ENCODE measurements at places on chromosomes 6 and 20.

- no peak for DNase-seq
Measured at GRCh38 chr6:54291146-54291545, 17.1 kb upstream of the TINAG start.

GRCh38 chr6:137801352-137802114 is 65.5 kb upstream of the TNFAIP3 start:
- no peak for DNase-seq

DNA sequence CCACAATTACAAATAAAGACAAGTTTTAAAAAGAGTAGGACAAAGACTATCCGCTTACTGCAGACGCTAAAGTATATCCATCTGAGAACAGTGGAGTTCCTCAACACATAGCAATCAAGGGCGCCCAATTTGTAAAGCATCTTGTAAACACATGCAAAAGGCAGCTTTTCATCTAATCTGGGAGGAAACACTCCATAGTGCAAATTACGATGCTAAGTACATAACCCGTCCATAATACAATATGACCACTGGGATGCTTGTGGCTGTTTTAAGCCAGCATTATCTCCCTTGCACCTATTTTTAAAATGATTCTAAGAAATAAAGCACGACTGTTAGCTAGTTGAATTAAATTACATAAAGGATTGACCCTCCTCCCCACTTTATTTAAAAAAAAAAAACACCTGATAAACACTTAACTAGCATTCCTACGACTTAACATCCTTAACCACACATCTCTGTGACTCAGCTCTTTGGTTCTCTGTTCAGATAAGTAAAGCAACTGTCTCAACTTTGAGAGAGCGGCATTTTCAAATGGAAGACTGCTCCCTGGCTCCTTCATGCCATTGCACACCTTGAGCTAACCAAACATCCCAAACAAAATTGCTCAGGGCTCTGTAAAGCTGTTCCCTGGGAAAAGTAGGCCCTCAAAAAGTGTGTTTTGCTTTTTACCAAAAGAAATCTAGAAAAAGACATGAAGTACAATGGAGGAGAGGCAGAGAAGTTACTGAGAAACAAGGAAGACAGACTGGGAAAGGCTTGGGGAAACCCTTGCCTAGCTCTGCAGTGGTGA is 14.2 kb downstream of the SLC22A23 start:
- no peak for DNase-seq

DNA sequence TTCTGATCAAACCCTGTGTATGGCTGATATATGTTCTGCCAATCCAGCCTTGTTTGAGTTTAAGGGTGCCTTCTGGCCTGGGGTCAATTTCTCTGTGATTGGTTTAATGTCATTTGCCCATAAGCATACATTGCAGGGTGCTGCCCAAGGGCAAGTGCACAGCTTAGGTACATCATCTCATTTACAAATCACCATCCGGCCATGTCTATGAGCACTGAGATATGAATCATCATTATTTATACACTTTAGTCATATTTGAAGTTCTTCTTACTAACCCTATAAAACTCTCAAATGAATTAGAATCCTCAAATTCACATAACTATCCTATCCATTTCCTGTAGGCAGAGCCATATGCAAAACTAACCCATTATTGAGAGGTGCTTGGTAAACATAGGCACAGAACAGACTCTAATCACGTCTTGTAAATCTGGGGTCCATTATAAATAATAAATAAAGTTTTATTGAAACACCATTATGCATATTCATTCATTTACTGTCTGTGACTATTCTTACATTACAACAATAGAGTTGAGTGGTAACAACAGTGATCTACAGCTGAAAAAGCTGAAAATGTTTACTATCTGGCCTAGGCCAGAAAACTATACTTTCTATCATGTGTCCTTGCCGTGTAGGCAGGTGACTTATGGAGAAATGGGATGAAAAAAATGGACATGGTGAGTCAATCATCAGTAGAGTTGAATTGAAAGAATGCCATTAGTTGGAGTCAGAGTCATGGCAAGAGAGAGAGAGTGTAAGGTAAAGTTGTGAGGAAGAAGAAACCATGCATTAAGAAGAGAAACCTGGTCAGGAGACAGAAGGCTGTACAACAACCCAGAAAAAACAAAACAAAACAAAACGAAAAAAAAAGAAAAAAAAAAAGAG is 25.0 kb downstream of the KCNQ5 start:
- no peak for DNase-seq

- DNase-seq: no peak
Measured at GRCh38 chr6:26363882-26364701, 906 bp upstream of the BTN3A2 start.

DNA sequence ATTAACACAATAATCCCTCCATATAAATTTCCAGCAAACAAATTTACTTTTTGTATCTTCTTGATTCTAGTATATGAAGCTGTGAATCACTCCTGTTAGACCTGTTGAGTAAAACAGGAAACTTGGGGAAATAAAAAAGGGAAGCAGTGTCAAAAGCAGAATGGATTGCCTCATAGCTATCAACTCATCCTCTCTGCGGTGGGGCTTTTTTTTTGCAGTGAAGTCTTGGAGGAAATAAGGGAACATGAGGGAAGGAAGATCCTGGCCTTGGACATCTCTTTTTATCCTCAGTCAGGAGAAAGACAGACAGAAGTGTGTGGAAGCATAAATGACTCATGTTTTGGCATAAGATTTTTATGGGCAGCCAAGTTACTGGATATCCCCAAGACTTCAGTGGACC is 332.5 kb downstream of the TFAP2A start:
- no peak for DNase-seq

DNA sequence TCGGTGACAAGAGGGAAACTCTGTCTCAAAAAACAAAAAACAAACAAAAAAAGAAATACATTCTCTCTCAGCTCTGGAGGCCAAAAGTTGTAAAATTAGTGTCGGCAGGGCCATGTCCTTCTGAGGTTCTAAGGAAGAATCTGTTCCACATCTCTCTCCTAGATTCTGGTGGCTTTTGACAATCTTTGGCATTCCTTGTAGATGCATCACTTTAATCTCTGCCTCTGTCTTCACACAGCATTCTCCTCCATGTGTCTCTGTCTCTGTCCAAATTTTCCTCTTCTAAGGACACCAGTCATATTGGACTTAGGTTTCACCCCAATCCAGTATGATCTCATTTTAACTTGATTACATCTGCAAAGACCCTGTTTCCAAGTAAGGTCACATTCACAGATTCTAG is 9.1 kb downstream of the PPP2R5D start:
- no peak for DNase-seq

GRCh38 chr20:2054911-2055310 is 46.7 kb upstream of the STK35 start:
- DNase-seq: no peak

DNA sequence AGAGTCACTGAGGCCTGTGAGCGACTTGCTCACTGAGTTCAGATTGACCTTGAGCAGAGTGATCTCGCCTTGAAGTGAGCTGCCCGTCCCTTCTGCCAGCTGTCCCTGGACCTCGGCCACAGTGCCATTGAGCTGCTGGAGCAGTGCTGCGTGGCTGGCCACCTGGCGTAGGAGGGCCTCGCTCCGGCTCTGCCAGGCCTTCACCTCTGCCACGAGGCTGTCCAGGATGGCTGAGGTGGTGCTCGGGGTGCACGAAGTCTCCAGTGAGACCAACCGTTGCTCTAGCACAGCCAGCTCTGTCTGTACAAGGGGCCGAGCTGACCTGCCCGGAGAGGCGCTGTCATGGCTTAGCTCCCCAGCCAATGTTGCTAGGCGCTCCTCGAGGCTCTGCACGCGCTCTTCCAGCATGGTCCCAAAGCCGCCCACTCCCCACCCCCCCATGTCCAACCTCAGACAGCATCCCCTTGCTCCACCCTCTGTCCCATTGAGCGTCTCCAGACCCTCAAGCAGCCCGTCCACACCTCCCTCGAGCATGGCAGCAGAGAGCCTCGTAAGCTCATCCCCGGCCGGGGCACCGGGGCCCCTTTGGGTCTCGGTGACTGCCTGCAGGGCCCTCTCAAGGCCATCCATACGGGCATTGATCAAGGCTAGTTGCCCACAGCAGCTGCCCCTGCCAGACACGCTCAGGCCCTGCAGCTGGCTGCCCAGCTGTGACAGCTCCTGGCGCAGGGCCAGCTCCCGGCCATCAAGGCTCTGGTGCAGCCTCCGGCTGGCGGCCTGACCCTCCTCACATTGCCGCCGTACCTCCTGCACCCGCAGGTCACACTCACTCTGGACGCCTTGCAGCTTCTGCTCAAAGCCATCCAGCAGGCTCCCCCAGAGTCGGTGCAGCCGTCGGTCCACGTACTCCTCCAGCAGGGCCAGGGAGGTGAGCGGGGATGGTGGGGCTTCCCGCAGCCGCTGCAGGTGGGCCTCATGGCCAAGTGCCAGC is 4.6 kb downstream of the EMILIN3 start:
- no peak for DNase-seq

GRCh38 chr6:159800141-159800865 is at the start of gene PNLDC1:
TSS of gene PNLDC1 (plus strand) at chr6:159800276. CDS start at chr6:159800308, 32 bp downstream.
- no peak for DNase-seq

- no peak for DNase-seq
Measured at GRCh38 chr6:35427851-35428321, 24.3 kb upstream of the FANCE start.

- DNase-seq: no peak
Measured at GRCh38 chr6:123089226-123089625, 93.2 kb downstream of the CLVS2 start.

DNA sequence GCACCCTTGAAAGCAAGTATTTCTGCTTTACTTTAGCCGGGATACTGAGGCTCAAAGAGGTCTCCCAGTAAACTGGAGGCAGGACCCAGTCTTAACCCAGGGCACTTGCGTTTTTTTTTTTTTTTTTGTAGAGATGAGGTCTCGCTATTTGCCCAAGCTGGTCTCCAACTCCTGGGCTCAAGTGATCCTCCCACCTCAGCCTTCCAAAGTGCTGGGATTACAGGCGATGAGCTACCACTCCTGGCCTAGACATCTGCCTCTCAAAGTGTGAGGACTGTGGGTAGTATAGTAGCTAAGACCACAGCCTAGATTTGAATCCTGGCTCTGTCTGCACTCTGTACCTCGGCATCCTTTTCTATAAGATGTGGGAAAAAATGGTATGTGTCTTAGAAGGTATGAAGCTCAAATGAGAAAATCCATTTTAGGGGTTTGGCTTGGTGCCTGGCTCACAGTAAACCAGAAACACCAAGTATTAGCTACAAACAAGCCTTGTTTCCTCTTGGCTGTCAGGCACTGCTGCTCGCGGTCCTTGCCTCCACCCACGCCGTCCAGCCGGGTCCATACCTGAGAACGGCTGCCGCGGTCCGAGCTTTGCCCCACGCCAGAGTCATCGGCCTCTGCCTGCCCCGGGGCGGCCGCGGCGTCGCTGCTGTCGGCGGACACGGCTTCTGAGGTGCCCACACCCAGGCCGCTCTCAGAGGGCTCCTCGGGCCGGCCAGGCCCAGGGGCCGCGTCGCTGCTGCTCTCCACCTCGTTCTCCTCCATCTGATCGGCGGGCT is 1.2 kb downstream of the ZNF335 start:
- no peak for DNase-seq

DNA sequence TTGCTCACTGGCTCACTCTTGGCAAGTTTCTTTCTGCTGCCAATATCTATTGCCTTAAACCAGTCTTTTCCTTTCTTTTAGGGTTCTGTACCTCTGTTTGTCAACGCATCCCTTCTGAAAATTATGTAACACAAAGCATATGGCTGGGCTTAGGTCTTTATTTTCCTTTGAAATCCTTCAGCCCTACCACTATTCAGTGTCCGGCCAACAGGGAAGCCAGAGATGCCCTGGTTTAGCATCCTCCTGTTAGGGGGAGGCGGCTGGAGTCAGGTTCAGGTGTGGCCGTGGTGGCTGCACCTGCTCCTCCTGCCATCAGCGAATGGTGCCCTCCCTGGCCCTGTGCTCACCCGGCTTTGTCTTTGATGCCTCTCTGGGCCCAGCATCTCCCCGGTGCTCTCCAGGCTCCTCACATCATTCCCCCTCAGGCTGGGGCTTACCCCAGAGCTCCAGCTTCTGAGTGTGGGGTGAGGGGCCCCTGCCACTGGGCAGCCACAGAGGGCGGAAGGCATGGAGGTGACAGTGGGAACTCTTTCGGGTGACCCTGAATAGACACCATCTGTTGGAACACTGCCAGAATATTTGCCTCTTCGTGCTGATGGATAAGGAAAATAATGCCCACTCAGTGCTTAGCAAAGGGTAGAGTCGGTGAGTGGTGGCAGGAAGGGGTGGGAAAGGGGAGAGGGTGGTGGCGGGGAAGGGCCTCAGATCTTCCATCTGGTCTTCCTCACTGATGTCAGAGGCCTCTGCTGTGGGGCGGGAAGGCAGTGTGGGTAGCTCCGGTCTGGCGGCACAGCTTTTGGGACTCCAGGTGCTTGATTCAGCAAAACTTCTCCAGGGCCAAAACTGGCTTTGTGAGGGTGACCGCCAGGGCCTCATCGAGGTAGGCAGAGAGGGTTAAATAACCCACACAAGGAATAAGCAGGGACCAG is 97.2 kb downstream of the DACT2 start:
- no peak for DNase-seq

- no peak for DNase-seq
Measured at GRCh38 chr6:18241208-18242038, 22.9 kb downstream of the DEK start.

All from stimulated activated CD8-positive, alpha-beta memory T cell treated with anti-CD3 and anti-CD28 coated beads, Interleukin-15, amount 100 ng/mL, for 48 hours (primary cell).